Effector CD4-positive, alpha-beta T cell (primary cell): ENCODE measurements at places on chromosomes 5 and 9.

GRCh38 chr5:142544946-142545649 is 140.8 kb downstream of the FGF1 start:
- DNase-seq, result no peak

DNA sequence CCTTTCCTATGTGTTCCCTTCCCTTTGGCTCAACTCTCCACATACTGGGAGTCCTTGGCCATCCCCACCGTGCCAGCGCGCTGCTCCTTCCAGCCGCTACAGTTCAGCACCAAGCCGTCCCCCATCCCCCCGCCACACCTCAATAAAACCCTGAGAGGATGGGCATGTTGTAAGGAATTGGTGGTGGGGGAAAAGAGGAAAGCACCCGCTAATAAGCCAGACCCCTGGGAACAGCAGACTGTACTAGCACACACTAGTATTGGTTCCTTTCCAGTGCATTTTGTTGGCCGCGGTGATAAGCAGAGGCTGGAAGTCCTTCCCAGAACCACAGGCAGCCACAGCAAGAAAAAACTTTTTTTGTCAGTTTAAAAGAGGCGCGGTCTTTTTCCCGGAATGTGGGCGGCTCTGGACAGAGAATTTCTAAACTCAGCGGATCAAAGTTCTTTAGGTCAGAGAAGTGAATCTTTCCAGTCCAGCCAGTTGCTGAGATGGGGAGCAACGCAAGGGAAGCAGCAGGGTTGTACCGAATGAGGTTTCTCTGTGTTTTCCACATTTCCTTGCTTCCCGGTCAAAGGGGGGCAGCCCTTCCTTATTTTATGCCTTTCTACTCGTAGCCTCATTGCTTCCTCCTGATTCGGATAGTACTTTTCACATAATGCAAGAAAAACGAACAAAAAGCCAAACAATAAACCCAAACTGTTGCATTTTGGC is 2.1 kb downstream of the CHSY3 start:
- no peak for DNase-seq

DNA sequence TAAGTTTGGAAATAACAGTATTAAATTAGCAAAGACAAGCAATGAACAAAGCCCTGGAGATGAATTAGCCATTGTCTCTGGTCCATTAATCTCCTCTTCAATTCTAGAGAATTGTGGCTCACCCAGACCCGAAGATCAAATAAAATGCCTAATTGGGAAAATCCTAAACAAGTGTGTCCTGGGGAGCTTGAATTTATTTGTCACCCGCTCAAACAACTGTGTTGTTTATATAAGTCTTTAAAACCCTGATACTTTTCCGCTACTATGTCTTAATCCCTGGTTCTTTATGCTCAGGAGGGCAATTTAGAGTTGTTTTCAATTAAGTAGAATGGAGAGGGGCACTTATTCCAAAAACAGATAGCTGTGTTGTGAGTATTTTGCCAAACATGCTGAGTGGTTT is 128.4 kb downstream of the ANXA1 start:
- DNase-seq, result no peak

GRCh38 chr9:122380293-122380692 is 9.5 kb downstream of the PTGS1 start:
- DNase-seq, result no peak

DNA sequence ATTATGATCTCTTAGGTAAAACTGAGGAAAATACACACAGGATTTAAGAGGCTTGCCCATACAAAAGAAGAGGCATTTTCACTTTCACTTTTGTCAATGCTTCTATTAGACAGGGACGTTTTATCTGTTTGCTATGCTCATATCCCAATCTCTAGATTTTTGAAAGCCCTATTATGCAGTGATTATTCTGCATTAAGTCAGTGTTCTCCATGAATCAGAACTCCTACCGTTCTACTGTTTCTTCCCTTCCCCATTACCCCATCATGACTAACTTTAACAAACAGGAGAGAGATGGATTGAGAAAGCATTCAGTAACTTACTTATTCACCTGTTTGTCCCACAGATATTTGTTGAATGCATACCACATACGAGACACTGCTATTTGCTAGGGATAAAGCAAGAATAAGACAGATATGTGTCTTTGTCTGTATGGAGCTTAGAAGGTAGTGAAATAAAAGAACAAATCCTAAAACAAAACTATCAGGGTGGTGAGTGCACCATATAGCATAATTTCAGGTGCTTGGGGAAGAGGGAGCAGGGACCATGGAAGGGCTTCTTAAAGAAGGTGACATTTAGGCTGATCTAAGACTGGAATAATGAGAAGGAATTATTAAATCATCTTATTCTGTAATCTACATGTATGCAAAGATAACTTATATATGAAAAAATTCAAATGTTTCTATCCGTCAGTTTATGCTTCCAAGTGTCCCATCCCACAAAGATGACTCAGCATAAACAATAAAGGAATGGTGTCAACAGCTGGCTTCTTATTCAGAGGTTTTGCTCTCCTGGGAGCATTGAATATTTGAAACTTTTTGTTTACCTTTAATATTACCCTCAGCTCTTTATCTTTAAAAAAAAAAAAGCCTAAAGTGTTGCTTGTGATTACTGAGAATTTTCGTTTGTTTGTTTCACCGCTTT is 328.1 kb downstream of the HINT1 start:
- DNase-seq, result no peak

DNA sequence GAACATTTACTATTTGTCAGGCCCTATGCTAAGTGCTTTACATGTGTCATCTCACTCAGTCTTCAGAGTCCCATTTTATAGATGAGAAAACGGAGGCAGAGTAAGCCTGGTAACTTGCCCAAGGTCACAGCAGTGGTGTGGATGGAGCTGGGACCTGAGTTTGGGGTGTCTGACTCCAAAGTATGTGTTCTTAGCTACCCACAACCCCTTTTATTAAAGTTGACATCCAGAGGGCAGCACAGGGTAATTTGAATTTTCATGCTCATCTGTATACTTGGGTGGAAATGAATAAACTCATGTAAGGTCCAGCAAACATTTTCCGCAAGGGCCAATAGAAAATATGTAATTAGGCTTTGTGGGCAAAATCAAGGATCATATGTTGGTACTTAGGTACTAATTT is 93.4 kb upstream of the SLC25A48 start:
- no peak for DNase-seq

- DNase-seq, result no peak
Observed at GRCh38 chr9:37336150-37336549, 86.3 kb upstream of the GRHPR start.

DNA sequence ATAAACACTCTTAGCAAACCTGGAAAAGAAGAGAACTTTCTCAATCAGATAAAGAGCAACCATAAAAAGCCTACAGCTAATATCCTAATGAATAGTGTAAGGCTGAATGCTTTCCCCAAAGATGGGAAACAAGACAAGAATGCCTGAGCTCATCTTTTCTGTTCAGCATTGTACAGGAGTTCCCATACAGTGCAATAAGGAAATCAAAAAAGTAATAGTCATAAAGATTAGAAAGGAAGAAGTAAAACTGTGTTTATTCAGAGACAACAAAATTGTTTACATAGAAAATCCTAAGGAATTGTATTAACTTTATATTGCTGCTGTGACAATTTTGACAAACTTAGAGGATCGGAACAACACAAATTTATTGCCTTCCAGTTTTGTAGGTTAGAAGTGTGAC is 330.7 kb upstream of the SLC24A2 start:
- no peak for DNase-seq

- DNase-seq, result no peak
Observed at GRCh38 chr5:166708291-166708690, 1583.2 kb upstream of the WWC1 start.

DNA sequence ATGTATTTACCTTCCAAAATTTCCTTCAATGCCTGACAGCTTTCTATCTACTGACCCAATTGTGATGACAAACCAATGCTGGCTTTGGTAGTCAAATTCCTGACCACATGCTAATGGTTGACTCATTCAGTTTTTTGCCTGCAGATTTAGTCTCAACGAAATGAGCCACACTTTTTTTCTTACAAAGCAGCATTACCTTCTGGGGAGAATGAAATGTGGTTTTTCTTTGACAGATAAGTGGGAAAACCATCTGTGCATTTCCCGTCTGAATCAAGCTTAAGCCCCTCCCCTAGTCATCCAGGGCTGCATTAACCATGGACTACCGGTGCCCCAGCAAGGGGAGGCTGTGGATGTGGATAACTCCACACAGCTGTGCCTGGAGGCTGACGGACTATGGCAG is 99.6 kb upstream of the TAF11L2 start:
- DNase-seq, result no peak

DNA sequence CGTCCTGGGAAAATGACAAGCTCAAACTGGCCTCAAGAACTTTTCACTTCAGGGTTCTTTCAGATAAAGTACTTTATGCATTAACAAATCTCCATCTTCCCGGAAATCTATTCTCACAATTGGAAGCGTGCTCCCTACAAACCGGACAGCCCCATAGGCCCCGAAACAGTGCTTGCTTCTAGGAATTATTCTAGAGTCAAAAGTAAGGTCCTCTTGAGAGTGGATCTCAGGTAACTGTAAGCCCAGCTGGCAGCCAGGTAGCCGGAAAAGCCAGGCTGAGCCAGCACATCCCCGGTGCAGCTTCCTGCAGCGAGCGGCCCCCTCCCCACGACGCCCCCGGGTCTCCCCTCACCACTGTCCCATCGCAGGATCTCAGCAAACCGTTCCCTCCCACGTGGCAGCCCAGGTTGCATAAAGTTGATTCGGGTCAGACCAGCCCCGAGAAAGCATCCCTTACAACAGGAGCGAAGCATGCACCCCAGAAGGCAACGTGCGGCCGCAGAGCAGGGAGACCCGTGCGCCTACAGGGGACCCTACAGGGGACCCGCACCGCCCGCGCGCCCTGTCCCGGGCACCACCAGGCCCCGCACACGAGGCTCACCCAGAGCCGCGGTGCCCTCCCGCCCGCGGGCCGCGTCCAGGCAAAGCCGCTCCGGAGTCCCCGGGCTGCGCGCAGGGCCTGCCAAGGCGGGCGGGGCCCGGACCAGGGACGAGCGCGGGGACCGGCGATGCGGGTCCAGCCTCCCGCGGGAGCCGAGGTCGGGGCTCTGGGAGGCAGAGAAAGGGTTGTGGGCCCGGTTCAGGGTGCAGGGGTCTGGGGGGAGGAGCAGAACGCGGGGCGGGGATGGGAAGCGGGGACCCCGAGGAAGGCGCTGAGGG is 920 bp downstream of the LPCAT1 start:
- no peak for DNase-seq

DNA sequence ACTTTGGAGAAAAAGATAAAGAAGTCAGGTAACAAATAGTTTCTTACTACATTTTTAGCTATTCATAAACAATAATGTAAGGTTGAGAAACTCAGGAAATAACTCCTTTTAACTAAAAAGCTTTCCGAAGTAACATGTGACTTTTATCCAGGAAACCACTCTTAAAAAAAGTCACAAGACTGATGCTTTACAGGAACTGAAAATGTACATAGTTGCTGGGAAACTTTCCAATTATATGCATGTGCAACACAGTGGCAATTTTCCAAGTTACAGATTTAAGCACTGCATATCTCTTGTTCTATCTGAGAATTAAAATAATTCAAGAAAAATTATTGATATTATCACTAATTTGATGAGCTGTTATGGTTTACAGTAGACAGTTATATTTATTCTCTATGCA is 105.2 kb downstream of the CDH10 start:
- DNase-seq, result no peak

DNA sequence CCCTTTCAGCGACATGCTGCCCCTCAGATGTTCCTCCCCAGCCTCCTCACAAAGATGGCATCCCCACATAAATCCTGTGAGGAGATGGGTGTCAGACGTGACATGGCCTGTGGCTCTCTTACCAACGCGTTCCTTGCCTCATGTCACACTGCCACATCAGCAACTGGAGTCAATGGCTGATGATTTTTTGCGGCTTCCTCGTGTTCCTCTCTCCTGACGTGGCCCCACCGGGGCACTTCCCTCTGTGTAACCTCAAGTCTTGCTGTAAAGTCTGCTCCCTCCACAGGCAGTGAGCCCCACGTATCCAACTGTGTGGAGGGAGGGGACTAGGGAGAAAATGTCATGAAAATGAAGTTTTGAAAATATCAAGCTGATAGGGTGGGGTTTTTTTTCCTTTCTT is 53.2 kb upstream of the SHISAL2B start:
- DNase-seq, result no peak

DNA sequence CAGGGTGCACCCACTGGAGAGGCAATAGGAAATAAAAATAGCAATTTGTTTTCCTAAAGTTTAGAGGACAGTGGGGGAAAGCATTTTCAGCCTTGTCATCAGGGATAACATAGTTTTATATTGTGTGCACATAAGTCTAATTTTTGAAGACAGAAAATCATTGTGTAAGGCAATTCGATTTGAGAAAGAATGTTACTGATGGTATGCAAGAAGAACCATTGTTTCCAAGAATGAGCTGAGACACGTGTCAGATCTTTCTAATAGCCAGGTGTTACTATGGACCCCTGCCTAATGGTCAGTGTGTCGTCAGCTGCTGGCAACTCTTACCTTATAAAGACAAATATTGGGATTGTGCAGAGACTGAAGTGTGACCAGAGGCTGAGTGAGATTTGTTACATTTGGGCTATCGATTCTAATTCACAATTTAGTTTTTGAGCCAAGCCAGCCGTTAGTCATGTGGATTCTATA is 67.1 kb upstream of the PPP2R2B start:
- DNase-seq, result no peak

GRCh38 chr5:37086466-37087173 is 162.6 kb downstream of the CPLANE1 start:
- DNase-seq, result no peak

DNA sequence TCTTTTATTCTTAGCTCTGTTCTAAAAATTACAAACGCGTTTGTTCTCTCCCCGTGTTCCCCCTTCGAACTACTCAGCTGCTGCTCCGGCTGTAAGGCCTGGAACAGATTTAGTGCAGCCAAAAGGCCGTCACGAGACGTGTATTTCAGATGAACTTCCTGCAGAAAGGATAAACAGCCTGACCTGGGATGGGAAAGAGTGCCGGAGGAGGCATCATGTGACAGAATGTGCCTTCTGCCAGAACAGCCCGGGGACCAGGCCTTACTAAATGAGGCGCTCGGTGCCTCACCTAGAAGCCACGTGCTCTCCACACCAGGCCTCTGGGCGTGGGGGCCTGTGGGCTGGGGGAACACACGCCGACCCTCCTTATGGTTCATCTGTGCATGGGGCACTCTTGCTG is 94.7 kb downstream of the PPARGC1B start:
- DNase-seq, result no peak

- no peak for DNase-seq
Observed at GRCh38 chr5:77568082-77568481, 70.4 kb downstream of the OTP start.

DNA sequence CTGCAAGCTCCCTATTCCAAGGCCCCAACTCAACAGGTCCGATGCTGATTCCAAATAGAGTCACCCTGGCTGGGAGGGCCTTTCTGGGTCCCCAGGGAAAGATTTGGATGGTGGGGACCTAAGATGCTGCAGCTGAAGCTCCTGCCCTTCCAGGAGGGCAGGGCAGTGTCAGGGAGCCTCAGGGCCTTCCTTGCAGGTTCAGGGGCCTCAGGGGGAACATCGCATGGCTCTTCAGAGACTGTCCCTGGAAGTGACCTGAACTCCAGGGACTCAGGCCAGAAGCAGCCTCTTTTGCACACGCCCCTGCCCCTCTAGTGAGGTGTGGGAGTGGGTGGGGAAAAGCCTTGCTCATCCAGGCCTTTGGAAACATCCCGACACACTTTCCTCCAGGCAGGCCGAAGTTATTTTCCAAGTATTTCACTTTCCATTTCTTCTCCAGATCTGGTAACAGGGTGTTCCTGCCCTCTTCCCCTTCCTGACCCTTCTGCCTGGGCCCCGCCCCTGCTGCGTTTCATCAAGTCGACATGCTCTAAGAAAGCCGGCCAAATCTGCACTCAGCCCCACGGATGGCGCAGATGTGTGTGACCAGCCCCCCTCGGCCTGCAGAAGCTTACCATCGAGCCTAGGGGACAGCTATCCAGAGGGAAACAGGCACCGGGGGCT is 159.5 kb downstream of the FGF18 start:
- no peak for DNase-seq

GRCh38 chr5:179258001-179258921 is 87.0 kb downstream of the ADAMTS2 start:
- no peak for DNase-seq
